ENCODE measurements at places on chromosomes 2 and 18. TPM values are rescaled to one million over a fixed set of nuclear protein-coding genes. Genes with fewer than 3 reads are reported as not detected.
A peak's percentile ranks its signal among the peaks of the same experiment; 100 is the strongest.

DNA sequence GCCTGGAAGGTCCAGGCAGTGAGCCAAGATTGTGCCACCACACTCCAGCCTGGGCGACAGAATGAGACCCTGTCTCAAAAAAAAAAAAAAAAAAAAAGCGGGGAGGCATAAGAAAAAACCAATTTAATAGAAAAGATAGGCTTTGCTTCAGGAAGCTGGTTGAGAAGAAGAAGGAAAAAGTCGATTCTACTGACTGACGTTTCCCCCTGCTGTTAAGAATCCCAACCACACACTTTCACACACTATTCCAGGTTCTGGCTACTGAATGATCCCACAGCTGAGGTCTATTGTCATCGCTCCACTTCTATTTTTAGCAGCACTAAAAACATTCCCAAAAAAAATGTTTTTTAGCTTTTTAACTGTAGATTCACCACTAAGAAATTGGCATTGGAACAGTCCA, 6.7 kb upstream of the CHCHD5 start:
- peaks cover 4% of the 10 kb centered on the region for H3K4me1 ChIP-seq
- no peaks in the 10 kb centered on the region for H3K36me3 ChIP-seq
- no peak overlapping the region for H3K4me3 ChIP-seq
- no peak overlapping the region for H3K27ac ChIP-seq

- H3K4me3 ChIP-seq, result no peak overlapping the region
- no peak for DNase-seq
- no peak overlapping the region for H3K27ac ChIP-seq
- H3K36me3 ChIP-seq, result no peaks in the 10 kb centered on the region
These were observed 5.0 kb downstream of the BIN1 start for GRCh38 chr2:127101756-127102477.

GRCh38 chr18:45255197-45255890, 359.9 kb upstream of the SLC14A2 start:
- no peak overlapping the region for H3K4me3 ChIP-seq
- H3K27ac ChIP-seq, result peak overlapping the region; percentile 64
- DNase-seq, result peak; percentile 55
- H3K4me1 ChIP-seq, result no peaks in the 10 kb centered on the region
- H3K27me3 ChIP-seq, result no peaks in the 10 kb centered on the region

GRCh38 chr2:145801210-145801609, 1281.3 kb upstream of the ZEB2 start:
- no peak overlapping the region for H3K4me3 ChIP-seq
- no peak overlapping the region for H3K27ac ChIP-seq
- no peaks in the 10 kb centered on the region for H3K36me3 ChIP-seq
- H3K27me3 ChIP-seq, result no peaks in the 10 kb centered on the region
- H3K4me1 ChIP-seq, result no peaks in the 10 kb centered on the region
- no peak for DNase-seq

The TNFAIP6 gene
- total RNA-seq, result 0.88 TPM

The MC4R gene
- not detected for total RNA-seq

Measured in uterus (tissue), 4 donors.